ENCODE measurements at places on chromosomes 11 and 22.

DNA sequence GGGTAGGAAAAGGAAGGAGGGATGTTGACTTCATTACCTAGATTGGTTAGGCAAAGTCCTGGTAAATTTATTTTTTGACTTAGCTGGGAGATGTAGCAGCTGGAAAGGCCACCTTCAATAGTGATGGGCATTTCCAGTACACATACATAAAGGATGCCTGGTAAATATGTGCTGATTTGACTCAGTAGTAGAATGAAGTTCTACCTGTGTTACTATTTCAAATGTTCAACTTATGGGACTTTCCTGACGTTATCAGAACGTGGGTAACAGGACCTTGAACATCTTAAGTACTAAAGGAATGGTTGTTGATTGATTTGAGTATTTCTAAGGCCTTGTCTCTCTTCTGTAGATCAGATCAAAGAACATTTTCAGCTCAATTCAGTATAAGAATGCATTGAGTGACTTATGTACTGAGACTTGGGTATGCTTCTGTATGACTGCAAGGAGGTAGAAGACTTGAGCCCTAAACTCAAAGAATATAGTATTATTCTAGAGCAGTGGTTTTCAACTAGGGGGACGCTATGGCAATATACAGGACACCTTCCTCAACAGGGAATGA, 27.1 kb downstream of the RNF121 start:
- no peak for DNase-seq

GRCh38 chr22:49992921-49993648, 19.5 kb downstream of the IL17REL start:
- peak; percentile 54 for DNase-seq

DNA sequence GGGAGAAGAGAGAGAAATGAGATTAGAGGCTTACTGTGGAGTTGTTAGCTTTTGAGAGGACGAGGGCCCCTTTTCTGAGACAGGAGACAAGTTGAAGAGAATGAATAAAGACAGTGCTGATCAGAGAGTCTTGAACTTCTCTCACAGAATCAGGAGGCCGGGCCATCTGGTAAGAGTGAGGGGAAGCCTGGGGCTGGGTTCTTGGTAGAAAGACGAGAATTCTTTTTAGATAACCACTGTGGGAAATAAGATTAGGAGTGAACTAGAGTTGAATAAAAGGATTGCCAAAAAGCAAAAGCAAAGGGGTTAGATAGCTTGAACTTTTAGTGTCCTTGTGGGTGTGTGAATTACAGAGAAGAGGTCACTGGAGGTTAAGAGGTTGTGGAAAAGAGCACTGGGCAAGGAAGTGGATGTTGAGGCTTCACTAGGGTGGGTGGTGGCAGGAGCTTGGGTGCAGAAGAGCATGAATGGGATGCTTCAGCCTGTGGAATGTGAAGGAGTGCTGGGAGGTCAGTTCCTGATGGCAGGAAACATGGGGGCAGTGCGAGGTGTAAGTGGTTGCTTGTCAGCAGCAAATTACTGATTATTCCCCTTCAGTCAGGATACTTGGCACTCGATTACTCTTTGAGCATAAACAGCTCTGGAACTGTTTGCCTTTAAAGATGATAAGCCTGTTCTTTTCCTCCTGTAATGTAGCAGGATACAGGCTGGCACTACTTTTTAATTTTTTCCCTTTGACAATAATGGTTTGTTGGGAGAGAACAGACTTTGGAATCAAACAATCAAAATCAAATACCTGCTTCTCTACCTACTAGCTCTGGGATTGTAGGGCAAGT, 98.3 kb downstream of the ARHGAP42 start:
- no peak for DNase-seq

DNA sequence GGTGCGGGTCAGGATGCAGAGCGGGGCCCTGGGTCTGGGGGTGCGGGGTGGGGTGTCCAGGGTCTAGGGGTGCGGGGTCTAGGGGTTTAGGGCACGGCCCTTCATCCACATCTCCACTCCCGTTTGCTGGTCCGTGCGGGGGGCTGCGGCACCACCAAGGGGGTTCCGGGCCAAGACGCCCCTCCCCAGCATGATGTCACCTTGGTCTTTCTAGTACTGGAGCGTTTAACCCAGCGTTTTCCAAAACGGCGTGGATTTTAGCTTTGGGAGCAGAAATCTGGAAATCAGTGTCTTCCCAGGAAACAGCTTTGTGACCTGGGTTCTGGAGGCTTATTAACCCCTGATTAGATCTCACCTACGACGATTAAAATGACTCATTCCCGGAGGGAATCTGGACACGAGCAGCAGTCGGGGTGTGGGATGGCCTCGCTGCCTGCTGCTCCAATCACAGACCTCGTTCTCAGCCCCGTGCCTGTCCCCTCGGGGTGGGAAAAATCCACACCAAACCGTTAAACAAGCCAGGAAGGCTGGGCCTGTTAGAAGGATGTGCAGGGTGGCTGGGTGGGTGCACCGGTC, 759 bp downstream of the AP2A2 start:
- DNase-seq = no peak

- DNase-seq = no peak
These were observed 18.5 kb downstream of the KRTAP5-5 start for GRCh38 chr11:1647901-1648652.

DNA sequence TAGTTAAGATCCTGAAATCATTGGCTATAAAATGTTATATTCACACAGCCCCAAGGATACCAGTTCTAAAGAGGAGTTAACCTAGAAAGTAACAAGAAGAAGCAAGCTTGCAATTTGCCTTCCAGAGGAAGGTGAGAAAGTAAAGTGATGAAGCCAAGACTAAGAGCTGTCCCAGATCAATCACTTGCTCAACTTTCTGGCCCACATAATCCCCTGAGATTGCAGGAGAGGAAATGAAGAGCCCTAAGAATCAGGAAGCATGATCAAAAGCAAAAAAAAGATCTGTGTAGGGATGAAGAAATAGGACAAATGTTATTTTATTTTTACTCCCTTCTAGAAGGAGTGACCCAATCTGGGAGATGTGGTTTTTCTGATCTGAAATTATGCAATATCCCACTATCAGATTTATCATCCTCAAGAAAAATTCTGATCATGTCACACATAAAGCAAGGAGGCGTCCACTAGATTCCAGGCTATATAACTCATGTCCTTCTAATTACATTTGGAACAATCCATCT, 180.3 kb upstream of the GUCY1A2 start:
- no peak for DNase-seq

GRCh38 chr11:63563201-63564055, at the start of gene PLAAT2:
Gene PLAAT2, minus strand, starts transcription at chr11:63563379. Its CDS starts 55 bp downstream, at chr11:63563324.
- no peak for DNase-seq

DNA sequence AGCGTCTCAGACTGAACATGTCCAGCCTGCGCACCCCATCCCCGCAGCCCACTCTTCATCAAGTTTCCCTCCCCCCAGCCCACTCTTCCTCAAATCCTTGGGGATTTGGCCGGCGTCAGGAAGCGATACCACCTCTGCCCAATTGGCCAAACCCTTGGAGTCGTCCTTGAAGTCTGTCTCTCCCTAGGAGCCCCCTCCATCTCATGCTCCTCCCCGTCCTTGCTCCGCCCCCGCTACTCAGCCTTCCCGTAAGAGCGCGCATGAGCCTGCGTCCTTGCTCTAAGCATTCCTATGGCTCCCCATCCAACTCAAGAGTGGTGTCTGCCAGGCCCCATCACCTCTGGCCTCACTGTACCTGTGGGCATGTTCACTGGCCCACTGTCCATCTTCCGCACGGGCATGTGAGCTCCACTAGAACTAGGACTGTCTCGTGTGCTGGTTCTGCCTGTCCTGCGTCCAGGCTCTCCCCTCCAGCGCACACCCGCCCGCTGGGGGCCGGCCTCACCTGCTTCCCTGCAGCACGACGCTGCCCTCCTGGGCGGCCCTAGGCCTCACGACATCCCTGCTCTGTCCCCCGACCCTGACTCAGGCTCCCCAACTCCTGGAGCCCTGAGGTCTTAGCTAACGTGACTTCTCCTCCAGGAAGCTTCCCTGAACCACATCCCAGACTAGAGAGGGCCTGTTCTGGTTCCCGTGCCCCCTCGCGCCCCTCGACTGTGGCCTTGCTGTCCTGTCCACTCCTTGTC, 30.5 kb upstream of the TTLL12 start:
- DNase-seq = no peak

DNA sequence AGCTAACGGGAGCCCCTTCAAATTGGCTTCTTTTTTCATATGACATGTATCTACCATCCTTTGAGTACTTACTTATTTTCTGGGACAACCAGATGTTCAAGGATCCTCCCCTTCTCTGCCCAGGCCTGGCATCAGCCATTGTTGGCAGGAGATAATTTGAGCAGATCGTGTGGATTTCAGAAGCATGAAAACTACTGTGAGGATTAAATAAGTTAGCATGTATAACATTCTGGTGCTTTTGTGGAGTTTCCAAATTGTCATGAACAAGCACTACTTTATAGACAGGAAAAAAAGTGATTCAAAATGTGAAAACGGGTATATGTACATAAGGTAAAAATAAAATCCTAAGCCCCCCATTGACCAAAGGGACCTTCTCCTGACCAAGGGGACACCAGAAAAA, 2.1 kb upstream of the NADSYN1 start:
- no peak for DNase-seq

GRCh38 chr11:405323-405953, 9.4 kb downstream of the SIGIRR start:
- DNase-seq = no peak

DNA sequence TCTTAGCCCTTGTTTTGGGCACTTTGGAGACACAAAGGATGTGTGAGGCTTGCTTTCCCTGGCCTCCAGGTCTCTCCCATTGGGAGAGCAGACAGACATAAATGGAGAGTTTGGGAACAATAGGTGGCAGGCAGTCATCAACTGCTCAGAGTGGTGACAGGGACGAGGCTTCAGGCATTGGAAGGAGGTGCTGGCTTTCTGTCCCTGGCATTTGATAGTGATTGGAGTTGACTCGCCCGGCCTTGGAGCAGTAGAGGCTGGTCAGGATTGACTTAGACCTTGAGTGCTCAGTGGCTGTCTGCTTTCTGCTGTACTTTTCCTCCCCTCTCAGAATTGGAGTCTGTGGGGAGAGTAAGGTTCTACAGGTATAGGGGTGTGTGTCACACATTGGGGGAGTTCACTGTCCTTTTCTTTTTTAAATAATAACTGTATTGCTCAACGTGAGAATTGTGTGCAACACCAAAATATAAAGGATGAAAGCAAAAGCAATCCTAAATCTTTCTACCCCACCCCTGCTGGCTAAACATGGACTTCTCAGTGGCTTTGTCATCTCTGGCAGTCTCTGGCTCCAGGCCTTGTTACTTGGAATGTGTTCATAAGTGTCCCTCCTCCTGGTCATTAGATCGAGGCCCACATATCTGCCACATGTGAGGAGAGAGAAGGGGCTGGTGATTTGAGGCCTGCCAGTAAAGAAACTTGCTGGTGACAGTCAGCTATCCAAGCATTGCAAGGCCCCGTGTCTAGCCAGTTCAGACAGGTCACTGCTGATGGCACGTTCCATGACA, 21.1 kb downstream of the SHISA8 start:
- no peak for DNase-seq

GRCh38 chr11:7869467-7869866, 61.6 kb downstream of the OR10A6 start:
- DNase-seq = no peak

- no peak for DNase-seq
These were observed 117.7 kb upstream of the RCN1 start for GRCh38 chr11:31973172-31973571.

GRCh38 chr11:97157221-97157740, 767.5 kb downstream of the JRKL start:
- no peak for DNase-seq

DNA sequence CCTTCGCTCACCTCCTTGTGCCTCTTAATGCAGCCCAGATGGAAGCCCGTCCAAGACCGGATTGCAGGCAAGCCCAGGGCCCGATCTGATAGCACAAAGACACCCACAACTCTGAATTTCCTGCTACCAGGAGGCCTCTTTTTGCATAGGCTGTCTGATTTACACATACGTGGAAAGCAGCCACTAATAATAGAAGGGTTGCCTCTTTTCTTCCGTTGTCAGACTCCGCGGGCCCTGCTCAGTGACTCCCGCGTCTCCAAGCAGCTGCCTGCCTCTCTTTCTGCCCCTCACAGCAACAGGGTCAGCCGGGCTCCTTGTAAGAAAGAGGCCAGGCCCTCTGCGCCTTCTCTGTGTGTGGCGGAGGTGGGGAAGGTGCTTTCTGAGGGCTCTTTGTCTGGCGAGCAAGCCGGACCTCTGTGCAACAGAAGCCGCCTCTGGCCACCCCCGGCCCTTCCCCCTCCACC, 26.7 kb downstream of the FLI1 start:
- no peak for DNase-seq

DNA sequence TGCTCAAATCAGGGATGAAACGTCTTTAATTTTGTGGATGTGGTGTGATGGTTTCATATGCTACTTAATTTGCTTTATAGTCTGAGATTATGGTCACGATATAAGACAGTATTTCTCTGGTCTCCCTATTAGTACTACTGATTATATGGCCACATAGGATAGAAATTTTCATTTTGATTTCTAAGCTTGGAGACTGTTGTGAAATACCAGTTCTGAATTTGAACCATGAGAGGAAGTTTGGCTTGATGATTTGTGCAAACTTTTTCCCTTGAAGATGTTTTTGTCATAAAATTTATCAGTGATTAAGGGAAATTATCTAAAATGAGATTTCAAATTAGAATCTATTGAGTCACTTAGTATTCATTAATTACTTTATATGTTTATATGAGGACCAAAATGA, 2.7 kb downstream of the RNF169 start:
- DNase-seq = no peak

- no peak for DNase-seq
These were observed 278.0 kb upstream of the PLET1 start for GRCh38 chr11:112538534-112539280.

GRCh38 chr22:44330188-44330743, 17.5 kb upstream of the SHISAL1 start:
- no peak for DNase-seq

GRCh38 chr11:36890121-36890679, 292.2 kb upstream of the RAG2 start:
- no peak for DNase-seq

DNA sequence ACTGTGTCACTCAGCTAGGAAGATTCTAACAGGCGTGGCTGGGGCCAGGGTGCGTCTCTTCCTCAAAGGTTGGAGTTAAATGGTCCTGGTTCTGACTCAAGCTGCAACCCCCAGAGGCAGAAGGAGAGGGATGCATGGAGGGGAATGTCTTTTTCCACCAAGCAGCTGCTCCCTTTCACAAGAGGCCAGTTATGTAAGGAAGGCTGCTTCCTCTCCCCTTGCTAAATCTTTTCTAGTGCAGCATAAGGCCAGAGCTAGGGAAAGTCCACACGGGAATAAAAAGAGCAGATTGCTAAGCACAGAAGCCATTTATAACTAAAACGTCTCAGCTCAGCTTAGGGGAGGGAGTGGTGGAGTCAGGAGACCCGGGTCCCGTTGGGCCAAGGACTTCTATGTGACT, 10.0 kb downstream of the PVALB start:
- no peak for DNase-seq

DNA sequence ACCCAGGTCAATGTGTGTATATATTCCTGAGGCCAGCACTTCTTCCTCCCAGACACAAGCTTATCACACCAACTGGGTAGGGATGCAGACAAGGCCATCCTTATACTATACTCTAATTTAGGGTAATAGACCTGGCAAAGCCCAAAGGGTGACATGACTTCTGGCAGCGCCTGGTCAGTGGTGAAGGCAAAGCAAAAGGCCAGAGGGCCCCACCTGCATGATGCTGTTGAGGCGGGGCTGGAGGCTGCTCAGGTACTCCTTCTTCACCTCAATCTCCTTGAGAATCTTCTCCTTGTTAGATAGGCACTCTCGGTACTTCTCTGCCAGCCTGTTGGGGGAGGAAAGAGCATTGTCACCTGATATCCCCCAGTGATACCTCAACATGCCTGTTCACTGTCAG, 17.1 kb downstream of the THOC5 start:
- no peak for DNase-seq

Data from stimulated activated CD8-positive, alpha-beta memory T cell treated with anti-CD3 and anti-CD28 coated beads, Interleukin-4, amount 100 ng/mL, for 4 hours (primary cell).